ENCODE measurements at places on chromosomes 6 and 20.
A peak's percentile ranks its signal among the peaks of the same experiment; 100 is the strongest.

GRCh38 chr6:31332637-31333602 lies 24.1 kb downstream of the HLA-B start:
- no peak for DNase-seq

GRCh38 chr6:30814146-30815040 lies 69.9 kb upstream of the DDR1 start:
- DNase-seq: peak; percentile 65

DNA sequence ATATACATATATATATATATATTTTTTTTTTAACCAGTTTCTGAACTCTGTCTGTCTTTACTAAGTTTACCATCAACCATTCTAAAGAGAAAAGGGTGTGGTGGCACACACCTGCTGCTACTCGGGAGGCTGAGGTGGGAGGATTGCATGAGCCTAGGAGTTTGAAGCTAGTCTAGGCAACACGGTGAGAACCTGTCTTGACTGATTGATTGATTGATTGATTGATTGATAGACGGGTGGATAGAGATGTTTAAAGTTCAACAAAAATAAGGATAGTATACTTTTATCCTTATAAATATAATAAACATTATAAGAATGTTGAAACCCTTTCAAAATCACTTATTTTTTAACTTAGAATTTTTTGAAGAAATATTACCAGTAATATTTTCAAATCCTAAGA lies 30.2 kb downstream of the CEP57L1 start:
- no peak for DNase-seq

DNA sequence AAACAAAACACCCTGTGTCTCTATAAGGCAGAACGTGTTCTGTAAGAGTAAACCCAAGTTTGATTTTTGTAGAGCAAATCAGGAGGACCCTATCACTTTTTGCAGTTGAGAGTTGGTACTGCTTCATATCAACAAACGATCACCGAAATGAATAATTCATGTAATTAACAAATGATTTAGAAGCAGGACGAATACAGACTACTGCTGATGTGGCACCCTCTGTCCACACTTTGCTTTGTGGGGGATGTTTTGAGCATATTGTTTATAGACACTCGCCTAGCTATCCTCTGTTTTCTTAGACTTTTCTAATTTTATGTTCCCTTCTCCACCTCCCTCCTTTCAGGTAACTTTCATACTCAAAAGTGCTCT lies 1.5 kb downstream of the CD2AP start:
- DNase-seq: no peak

DNA sequence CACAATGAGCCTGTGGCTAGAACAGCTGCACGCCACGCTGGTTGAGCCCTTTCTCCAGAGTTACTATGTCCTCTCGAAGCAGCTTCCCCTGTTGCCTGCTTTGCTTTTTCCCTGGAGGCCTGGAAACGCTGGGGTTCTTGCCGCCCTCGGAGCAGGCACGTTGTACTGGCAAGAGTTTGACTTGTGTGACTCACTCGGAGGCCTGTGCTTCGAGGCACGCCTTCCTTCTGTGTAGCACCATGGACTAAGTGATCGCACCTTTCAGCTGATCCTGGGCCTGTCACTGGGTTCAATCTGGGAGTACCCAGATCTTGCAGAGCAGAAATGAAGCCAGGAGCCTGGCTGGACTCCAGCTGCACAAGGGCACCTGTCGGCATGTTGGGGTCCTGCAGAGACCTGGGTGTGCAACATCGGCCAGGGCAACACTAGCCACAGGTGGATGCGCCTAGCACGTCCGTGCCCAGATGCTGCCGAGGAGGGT lies 5.2 kb downstream of the INSM1 start:
- peak; percentile 81 for DNase-seq

DNA sequence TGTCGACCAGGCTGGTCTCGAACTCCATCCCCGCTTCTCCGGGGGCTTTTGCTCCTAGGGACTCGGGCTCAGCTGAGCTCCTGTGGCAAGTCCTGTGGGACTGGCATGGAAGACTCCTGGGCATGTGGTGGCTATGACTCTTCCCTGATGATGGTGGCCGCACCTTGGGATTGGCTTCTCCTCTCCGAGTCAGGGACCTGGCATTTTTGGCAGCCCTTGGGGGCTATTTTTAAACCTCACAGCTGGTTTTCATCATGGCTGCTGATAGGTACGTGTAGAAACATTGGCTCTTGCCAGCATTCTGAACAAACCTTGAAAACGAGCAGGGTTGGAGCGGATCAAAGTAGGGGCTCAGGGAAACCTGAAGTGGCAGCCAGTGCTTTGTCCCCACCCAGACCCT lies 54.1 kb downstream of the RBM38 start:
- DNase-seq: peak; percentile 86

DNA sequence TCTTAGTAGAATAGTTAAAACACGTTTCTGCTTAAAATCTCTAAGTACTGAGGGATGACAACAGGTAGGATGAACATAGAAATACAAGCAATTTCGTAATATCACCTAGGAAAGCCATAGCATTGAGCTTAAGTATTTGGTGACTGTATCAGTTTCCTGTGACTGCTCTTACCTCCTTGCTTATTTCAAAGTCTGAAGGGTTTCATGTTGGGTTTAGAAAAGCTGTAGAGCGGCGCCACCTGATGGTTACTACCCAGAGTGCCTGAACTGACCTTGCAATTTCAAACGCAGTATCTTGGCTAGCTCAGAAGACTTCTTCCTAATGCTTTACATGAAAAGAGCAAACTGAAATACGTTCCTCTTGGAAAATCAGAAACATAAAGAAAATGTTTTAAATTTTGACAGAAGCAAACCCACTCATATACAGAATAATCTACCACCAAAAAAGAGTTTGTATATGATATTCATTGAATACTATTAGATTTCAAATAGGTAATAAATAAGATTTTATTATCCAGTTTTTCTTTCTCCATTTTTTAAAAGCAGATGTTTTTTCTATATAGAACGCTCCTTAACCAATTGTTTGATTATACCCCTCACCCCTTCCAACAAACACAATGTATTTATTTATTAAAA lies 82.3 kb upstream of the RIPOR2 start:
- peak; percentile 22 for DNase-seq

DNA sequence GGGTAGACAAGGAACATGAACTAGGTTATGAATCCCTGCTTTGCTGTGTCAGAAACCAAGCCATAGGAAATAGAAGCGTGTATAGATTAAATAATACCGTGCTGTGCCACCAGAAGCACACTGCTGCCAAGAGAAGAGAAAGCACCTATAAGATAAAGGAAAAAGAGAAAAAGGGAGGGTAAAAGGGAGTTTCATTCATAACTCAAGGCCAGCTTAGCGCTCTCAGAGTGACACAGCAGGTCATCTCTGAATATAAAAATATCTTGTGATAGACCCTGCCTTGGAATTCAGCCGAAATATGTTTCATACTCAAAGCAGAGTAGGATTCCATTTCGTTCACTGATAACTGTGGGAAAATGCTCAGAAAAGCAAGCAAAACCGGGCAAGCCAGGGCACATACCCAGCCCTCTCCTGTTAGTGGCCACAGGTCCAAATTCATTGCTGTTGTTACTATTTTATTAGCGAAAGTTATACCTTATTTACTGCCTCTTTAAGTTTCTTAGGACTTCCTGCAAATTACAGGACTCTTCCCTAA lies 8.7 kb downstream of the JAG1 start:
- DNase-seq: no peak

DNA sequence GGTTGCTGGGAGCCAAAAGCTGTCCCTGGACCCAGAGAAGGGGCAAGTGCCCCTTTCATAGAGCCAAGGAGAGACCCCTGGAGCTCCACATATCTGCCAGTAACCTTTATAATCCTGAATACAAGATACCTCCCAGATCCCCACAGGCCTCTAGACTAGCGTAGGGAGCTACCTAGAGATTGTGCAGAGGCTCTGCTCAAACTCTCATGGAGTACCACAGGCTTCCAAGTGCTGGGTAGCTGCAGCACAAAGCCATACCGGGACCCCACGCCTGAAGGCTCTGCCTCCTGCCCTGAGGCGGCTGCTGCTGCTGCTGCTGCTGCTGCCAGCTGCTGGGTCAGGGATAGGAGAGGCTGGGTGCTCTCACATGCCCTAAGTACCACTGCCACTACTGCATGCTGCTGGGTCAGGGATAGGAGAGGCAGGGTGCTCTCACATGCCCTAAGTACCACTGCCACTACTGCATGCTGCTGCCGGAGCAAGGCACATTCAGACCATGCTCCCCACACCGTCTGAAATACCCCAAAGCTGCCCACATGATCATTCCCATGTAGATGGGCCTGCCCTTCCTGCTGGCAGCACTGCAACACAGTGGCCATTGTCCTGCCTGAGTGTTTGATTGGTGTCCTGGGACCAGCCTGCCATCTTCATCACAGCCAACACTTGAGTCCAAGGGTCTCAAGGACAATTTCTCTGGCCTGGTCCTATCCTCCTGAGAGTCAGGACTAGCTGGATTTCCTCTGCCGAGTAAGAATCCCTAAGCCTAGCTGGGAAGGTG lies 1434.3 kb upstream of the ADGRB3 start:
- no peak for DNase-seq

DNA sequence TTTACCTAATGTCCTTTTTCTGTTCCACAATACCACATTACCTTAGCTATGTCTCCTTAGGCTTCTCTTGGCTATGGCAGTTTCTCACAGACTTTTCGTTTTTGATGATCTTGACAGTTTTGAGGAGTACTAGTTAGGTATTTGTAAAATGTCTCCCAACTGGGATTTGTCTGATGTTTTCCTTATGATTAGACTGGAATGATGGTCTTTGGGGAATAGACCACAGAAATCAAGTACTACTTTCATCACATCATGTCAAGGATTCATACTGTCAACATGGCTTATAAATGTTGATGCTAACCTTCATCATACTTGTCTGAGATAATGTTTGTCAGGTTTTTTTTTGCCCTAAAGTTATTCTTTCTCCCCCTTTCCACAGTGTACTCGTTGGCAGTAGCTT lies 78.2 kb upstream of the FOXO3 start:
- no peak for DNase-seq

DNA sequence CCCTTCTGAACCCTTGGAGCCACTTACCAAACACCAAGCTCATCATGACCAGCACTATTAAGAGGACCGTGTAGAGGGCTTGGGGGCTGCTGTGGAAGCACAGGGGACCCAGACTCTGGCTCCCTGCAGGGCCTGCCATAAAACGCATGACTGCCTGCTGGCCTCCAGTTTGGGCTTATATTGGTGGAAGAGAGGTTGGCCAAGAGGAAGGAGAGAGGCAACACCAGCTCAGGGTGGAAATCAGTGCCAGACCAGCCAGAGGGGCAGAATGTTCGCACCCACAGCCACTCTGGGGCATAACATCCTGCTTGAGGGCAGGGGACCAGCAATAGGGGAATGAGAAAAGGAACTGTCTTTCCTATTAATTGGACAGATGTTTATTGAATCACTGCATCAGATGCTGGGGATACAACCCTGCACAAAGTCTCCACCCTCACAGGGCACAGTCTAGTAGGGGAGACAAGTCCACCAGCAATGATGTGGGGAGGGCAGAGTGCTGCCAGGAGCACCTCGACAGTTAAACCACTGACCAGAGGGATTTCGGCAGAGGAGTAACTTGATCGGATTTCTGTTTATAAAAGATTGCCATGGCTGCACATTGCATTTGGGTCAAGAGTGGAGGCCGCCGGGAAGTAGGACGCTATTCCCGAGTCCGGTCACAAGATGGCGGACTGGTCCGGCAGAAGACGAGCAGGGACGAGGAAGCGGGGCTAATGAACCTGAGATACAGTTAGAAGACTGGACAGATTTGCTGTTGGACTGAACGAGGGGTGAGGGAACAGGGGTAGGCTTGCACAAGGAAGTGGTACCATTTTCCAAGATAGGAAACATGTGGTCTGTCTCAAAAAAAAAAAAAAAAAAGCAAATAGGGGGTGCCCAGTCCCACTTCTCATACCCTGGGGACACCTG lies at the start of gene LY6G5C:
Gene LY6G5C (minus strand): TSS at position 842 of the 909 bp plus-strand sequence. CDS start 694 bp downstream, at position 148.
- DNase-seq: peak; percentile 92

- no peak for DNase-seq
Measured at GRCh38 chr6:169530752-169531123, 171.1 kb downstream of the WDR27 start.

GRCh38 chr20:57378107-57378506 lies 13.1 kb upstream of the RBM38 start:
- DNase-seq: no peak

DNA sequence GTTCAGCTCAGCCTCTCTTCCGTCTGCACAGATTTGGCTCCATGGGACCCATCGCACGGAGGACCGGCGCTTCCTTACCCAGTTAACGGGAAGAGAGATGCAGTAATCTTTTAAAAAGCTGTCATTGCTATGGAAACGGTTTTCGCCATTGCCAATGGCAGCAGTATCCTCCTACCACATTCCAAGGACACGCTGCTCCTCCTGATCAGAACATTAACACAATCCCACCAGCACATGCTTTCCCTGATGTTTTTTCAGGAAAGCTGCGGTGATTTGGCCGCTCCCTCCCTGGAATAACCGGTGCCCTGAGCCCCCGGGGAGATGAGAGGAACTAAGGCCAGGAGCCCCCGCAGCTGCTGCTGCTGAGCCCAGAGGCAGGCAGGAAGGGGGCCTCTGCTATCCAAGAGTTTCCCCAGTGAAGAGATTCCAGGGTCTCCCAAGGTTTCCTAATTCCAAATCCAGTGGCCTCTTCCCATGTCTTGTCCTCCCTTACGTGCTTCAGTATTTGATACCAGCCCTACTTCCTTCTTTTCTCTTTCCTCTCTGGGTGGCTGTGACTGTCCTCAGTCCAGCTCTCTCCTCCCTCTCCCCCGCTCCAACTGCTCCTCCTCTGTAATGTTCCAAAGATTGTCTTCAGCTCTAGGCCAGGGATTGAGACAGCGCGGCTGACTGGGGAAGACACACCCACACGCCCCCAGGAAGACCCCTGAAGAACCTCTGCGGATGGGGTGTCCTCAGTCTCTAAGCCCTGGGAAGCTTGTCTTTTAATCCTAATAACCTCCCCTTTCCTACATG lies 2.6 kb downstream of the BNIP5 start:
- no peak for DNase-seq

GRCh38 chr6:106165885-106166485 lies 79.8 kb downstream of the PRDM1 start:
- no peak for DNase-seq

- DNase-seq: peak; percentile 94
Measured at GRCh38 chr6:148565930-148566663, 180.7 kb upstream of the UST start.

DNA sequence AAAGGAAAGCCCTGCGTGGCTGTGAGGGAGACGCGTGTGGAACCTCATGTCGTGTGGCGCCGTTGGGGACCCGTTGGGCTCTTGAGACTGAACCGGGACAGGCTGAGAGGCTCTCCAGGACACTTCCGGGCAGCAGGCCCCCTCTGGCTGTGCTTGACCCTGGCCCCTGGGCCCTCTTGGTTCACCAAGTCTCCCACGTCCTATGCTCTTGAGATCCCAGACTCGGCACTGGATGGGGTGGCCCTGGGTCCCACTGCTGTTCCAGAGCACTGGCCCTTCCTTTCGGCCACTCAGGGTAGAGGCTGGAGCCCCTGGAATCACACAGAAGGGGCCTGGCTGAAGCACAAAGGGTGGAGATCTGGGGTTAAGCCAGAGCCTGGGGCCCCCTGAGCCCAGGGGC lies 30.4 kb downstream of the NTSR1 start:
- no peak for DNase-seq
